ENCODE measurements at places on chromosomes 6 and 20. TPM values are rescaled to one million over a fixed set of nuclear protein-coding genes. Genes with fewer than 3 reads are reported as not detected.

TINAG gene
- total RNA-seq = not detected

PREX1 gene
- 3.5 TPM for total RNA-seq

MICAL1 gene
- 48.1 TPM for total RNA-seq

ISM1 gene
- not detected for total RNA-seq

RTEL1 gene
- 17.3 TPM for total RNA-seq

PPP1R16B gene
- total RNA-seq = 0.33 TPM

SCRT2 gene
- total RNA-seq = not detected

IL17F gene
- total RNA-seq = not detected

- no peak for DNase-seq
Observed at GRCh38 chr6:136706430-136706829, 85.8 kb downstream of the MAP3K5 start.

GRCh38 chr6:107715550-107716321, 108.4 kb downstream of the SCML4 start:
- DNase-seq = no peak

DNA sequence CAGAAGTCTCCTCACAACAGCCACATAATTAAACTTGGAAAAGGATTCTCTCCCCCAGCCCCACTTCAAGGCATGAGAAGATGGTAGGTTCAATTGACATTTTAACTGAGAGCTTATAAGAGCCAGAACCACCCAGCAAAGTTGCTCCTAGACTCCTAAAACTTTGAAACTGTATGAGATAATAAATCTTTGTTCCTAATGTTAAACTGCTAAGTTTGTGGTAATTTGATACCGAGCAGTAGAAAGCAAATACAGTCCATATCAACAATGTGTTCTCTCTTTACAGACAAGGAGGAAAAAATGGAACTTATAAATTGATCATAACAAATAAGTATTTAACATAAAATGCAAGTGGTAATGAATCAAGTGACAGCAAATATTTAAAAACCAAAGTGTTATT, 831.8 kb downstream of the MAFB start:
- DNase-seq = no peak

DNA sequence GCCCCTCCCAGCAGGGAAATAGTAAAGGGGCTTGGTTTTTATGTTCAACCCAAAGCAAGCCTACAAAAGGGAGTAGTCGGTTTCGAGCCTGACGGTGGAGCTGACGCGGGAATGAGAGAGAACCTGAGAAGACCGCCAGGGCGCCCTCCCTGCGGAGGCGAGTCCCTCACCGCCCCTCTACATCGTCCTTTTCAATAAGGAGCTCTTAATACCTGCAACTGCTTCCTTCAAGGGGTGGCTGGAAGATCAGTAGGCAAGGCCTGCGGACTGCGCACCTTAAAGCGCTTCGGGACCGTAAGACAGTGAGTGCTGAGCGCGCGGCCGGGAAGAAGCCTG, 709 bp upstream of the ZNF76 start:
- peak; percentile 58 for DNase-seq

GRCh38 chr6:41271901-41272395, 14.5 kb downstream of the TREM1 start:
- DNase-seq = no peak

DNA sequence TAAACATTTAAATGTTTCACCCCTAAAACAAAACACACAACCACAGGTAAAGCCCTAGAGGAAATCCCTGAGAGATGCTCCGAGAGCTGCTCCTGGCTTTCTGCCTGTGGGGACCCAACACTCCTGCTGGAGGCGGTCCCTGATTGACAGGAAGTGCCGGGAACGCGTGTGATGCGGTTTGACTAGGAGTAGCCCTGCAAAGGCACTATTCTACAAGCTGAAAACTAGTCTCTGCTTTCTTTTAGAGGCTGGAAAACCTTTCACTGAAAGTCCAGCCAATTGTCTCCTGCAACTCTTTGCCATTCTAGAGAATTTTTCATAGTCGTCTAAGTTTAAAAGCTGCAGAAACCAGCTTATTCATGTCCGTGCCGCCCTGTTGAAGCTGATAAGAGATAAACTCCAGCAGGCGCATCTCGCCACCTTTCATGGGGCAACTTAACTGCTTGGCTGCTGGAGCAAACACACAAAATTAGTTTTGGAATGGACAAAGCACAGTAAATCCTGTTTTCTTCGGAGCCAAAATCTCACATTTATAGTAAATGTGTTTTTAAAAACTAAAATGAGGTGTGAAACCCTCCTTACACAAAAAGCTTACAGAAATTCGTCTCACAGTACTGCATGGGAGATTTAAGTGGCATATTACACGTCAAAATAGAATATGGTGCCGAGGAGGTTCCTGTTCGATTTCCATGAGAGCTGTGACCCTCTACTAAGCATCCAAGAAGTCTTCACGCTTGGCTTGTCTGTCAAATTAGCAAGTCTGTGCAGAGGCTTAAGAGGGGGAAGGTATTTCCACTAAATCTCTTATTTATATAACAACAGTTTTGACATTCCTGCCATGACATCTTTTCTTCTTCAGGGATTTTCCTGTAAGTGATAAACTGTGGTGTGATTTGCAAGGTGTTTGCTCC, 46.9 kb downstream of the DACT2 start:
- no peak for DNase-seq

DNA sequence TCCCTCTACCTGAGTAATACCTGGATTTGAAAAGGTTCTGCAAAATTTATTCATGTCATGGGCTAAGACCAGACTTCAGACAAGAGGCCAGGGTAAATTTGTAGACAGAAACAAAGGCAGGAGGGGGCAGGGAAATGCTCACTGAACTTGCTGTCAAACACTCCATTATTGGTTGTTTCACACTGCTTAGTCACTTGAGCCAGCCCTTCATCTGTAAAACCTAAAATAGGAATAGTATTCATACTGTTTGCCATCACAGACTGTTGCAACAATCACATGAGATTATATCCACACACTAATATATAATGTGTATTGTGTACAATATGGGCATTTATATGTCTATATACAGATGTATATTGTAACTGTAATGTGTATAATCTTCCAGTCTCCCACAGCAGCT, 6.5 kb upstream of the TINAG start:
- DNase-seq = no peak

DNA sequence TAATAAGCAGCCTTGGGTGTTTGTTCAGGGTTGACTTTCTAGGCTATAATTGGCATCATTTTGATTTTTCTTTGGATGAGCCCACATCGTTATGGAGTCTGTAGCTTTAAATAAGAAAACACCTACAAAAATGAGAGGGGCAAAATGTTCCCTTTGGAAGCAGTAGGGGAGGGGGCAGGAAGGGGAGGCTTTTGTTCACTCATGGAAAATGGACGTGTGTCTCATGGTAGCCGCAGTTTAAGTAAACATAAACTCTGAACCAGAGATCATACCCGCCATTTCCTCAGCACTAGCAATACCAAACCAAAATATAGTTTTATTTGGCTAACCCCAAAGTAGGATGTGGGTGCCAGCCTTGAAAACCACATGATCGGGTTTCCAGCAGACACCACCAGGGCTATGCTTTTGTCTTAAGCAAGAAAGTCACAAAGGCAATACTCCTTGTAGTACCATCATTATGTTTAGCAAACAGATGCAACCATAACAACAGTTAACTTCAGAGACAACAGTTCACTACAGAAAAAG, 572.5 kb upstream of the JAG1 start:
- DNase-seq = no peak

GRCh38 chr6:74611220-74611619, 594.6 kb downstream of the COL12A1 start:
- no peak for DNase-seq

DNA sequence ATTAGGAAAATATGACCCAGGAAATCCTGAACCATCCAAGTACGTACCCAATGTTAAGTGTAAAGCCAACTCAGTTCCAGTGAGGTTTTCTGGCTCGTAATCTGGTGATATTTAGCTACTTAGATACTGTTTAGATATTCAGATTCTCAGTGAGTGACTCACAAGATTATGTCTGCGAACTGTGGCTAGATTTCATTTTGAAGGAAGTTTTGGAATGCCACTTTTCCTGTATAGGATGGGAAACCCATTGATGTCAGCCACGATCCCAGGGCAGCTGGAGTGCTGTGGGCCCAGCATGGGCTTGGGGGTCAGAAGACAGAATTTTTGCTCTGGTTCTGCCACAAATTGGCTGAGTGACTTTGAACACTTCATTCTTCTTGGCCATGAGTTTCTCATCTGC, 76.3 kb downstream of the TMEM170B start:
- peak; percentile 95 for DNase-seq

- DNase-seq = no peak
Observed at GRCh38 chr6:79064635-79065034, 13.4 kb downstream of the PHIP start.
